ENCODE measurements at places on chromosomes 2 and 18.

- no peak for DNase-seq
These were observed 157.9 kb downstream of the ADCYAP1 start for GRCh38 chr18:1062588-1062987.

- no peak for DNase-seq
These were observed 1.2 kb upstream of the ASB1 start for GRCh38 chr2:238425505-238425978.

- DNase-seq, result no peak
These were observed 330.4 kb downstream of the LPIN1 start for GRCh38 chr2:12076810-12077209.

DNA sequence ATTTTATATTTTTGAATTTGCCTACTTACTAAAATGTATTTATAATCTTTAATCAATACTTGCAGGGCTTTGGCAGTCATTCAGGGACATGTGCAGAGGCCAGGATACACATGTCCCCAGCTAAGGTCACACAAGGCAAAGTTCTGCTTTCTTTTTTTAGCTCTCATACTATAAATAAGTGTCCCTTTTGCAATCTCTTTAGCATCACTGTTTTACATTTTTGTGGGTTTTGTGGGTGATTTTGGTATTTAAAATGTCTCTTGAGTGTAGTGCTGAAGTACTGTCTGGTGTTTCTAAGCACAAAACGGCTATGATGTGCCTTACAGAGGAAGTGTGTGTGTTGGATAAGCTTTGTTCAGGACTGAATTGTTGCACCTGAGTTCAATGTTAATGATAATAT lies 309.0 kb upstream of the GULP1 start:
- no peak for DNase-seq

- no peak for DNase-seq
These were observed 391.3 kb downstream of the SETBP1 start for GRCh38 chr18:45071956-45072355.

DNA sequence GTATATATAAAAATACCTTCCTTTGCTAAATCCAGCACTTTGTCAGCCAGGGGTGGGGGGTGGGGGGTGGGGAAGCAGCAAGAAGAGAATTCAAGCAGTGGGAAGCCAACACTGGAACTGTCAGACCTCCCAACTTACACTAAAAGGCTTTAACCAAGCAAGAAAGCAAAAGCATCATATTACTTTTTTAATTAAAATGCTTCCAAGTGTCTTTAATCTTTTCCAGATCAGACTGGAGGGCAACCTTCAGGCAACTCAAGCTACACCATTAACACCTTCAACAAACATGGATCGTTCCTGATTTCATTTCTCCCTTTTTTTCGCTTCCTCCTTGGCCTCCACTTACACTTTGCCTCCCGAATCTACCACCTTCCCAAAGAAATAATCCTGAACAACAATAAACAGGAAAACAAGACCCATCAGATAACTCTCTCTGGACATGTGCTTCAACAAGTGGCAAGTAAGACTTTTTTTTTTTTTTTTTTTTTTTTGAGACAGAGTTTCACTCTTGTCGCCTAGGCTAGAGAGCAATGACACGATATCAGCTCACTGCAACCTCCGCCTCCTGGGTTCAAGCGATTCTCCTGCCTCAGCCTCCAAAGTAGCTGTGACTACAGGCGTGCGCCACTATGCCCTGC lies 35.5 kb downstream of the ZNF521 start:
- no peak for DNase-seq

DNA sequence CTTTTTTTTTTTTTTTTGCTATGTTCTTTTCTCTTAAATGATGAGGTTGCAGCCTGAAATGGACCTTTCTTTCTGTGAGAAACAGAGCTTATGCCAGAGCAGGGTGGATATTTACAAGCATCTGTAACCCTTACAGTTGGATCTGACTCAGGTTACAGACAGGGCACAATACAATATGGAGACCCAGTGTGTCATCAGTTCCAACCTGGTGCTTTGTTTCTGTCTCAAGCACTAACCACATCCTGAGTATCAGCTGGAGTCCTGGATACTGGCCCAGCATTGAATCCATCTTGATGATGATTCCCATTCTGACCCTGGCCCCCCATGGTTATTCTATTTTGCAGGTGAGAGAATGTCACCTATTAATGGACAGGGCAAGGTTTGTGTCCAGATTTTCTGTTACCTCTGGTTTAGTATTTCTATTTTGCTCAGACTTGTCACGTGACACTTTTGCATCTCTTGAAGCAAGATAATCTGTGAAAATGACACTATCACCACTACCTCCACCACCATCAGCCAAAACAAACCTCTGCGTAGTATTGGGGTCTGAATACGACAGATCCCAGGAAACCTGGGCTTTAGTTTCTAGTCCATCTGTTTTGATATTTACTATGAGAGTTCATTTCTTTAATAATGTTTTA lies 174.0 kb downstream of the CCDC85A start:
- DNase-seq, result no peak

GRCh38 chr2:74882299-74882687 lies 48.4 kb downstream of the HK2 start:
- DNase-seq, result no peak

GRCh38 chr18:33116376-33116775 lies 324.1 kb downstream of the CCDC178 start:
- DNase-seq, result no peak

GRCh38 chr18:46071653-46072375 lies at the start of gene PSTPIP2:
PSTPIP2 (minus strand) TSS chr18:46072260; CDS start chr18:46072188, 72 bp downstream.
- DNase-seq, result no peak

DNA sequence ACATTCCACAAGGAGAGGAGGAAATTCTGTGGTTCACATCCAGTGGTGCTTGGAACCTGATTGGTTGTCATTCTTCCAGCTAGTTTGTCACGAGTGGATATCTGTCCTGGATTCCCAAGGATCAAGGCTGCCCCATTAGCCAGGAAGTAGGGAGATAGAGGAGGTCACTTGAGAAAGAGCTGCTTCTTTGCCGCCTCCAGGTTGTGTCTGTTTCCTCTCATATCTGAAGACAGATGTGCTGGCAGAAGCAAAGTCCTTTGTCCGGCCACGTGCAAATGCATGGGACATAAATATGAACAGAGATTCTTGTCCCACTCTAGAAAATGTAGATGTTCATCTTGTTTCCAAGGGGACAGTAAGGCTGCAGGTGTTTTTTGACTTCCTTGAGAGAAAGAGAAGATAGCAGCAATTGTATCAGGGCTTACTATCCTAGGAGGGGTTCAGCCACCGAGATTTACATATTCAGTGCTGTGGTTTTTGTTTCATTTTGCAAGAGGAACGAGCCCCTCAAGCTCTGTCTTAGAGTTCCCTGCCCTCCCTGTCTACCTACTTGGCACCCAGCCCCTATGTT lies 174.4 kb downstream of the RPIA start:
- DNase-seq, result no peak

GRCh38 chr2:5528706-5529105 lies 163.5 kb upstream of the SOX11 start:
- DNase-seq, result no peak

DNA sequence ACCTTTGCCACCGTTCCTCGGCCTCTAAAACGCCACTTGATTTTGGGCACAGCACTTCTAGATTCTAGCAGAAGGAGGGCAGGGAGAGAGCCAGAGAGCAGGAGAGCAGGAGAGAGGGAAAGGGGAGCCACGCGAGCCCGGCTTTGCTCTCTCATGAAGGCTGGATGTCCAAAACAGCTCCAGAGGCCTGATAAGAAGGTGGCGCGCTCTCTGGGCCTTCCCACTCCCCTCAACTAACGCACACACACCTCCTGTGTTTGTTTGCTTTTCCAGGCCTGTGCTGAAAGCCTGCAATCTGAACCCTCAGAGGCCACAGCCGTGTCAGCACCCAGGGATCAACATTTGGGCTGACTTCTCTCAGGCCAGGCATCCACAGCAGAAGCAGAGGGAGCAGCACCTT lies 184.8 kb upstream of the SOX11 start:
- DNase-seq, result no peak

GRCh38 chr2:20580690-20581437 lies 70.0 kb downstream of the HS1BP3 start:
- DNase-seq, result no peak

DNA sequence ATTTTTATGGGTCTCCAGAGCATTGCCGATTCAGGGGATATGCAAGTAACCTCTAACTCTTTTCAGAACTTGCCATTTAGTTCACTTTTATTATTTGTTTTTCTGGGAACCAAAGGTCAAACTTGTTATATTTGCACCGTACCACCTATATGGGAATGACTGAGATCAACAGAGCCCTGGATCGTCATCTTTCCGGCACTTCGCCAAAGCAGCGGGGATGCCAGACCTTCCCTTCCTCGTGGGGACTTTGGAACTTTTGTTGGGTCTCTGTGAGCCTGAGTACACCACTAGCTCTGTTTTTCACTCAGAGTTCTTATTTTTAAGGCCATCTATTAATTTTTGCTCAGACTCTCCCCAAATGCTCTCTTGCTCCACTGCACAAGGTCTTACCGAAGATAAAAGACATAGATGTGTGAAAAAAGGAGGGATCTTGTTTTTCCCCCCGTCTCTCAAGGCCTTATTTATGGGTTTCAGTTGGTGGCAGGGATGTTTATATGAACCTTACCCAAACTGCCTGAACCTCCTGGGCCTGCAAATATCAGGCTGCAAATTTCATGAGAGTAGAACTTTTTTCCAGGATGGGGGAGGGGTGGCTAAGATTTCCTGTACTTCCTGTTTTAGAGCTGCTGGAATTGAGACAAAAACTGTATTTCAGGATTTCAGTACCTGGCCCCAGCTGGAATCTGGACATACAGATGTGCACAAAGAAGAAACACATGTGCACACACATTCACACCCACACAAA lies 350.3 kb downstream of the HRH4 start:
- DNase-seq, result no peak

GRCh38 chr2:215031321-215031720 lies 107.1 kb downstream of the ABCA12 start:
- no peak for DNase-seq

- DNase-seq, result no peak
These were observed 357.6 kb upstream of the KLHL29 start for GRCh38 chr2:23027396-23027795.

- DNase-seq, result no peak
These were observed 901 bp downstream of the SPOPL start for GRCh38 chr2:138502255-138503086.

- DNase-seq, result no peak
These were observed 475.6 kb upstream of the VRK2 start for GRCh38 chr2:57570961-57571360.

- DNase-seq, result no peak
These were observed 161.6 kb downstream of the LDLRAD4 start for GRCh38 chr18:13379930-13380690.

- no peak for DNase-seq
These were observed 12.7 kb upstream of the PTPN4 start for GRCh38 chr2:119746836-119747686.

DNA sequence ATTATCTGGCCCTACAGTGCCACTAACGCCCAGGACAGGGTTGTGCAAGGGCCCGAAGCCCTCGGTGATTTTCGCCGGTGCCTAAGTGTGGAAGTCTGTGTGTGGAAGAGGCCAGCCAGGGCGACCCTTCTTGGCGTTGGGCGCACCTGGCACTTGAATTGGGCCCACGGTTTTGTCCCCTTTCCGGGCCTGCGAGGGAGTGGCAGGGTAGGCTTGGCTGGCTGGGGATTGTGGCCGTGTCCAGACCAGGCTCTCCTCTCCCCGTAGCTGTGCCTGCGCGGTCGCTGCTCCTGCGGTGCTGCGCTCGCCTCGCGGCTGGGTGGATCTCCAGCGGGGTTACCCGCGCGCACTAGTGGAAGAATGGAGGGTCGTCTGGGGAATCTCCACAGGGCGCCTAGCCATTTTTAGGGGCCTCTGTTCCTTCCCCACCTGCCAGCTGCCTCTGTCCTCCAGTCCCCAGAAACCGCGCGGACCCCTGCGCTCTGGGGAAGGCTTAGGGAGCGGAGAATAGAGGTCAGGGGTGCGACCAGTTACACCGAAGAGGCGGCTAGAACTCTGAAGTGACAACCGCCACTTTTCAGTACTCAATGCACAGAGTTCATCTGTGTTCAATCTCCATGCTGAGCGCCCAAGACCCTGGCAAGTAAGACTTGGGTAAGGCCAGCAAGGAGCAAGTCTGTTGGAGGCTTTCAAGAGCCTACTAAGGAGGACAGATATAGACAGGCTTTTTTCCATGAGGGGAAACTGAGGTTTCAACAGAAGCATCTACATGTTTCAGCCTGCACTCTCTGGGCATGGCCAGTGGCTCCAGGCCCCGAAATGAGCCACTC lies 16.0 kb downstream of the EVX2 start:
- DNase-seq, result no peak

- no peak for DNase-seq
These were observed 100.9 kb downstream of the ATAD2B start for GRCh38 chr2:23826040-23826439.

GRCh38 chr2:12441750-12442475 lies 274.8 kb upstream of the TRIB2 start:
- DNase-seq, result no peak

- DNase-seq, result no peak
These were observed 993.1 kb upstream of the TMEFF2 start for GRCh38 chr2:193187816-193188215.

- DNase-seq, result no peak
These were observed 19.7 kb downstream of the DARS1 start for GRCh38 chr2:135965756-135966155.

DNA sequence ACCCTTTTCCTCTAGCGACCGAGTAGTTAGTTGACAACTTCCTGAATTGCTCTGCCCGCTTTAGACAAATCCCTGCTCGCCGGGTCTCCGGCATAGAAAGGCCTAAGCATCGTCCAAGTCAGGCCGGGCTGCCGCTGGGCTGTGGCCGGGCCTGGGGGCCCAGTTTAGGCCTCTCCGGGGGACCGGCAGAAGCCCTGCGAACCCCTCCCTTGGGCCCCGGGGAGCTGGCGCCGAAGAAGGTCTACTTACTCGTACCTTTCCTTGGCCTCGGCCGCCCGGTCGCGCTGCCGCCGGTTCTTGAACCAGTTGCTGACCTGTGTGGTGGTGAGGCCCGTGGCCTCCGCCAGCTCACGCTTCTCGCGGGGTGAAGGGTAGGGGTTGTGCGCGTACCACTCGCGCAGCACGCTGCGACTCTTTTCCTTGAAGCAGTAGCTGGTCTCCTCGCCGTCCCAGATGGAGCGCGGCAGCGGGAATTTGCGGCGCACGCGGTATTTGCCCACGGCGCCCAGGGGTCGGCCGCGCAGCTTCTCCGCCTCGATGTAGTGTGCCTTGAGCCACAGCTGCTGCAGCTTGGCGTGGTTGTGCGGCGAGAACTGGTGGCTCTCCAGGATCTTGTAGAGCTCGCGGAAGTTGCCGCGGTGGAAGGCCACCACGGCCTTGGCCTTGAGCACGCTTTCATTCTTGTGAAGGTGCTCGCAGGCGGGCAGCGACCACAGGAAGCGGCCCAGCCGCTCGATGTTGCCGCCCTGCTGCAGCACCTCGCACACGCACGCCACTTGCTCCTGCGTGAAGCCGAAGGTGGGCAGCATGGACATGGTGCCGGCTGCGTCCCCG lies 739 bp downstream of the SIX2 start:
- no peak for DNase-seq

- no peak for DNase-seq
These were observed 16.5 kb downstream of the TMEM178A start for GRCh38 chr2:39682066-39682692.

DNA sequence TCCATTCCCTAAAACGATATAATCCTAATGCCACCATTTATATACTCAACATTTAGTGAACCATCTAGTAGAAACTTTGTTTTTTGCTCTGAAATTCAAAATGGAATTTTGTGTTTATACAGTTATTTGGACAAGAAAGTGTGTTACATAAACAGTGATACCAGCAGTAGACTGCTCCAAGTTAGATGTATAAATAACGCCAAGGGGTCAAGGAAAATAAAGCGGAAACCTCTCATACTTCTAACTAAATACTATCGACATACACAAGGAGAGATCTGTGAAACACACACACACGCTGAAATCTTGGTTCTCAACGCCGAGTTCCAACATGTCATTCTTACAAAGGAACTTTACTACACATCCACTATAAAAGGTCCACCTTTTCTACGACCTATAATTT lies 1.2 kb downstream of the TXNL1 start:
- no peak for DNase-seq
